Diencephalon (tissue), 1 donor: ENCODE measurements at places on chromosomes 6 and 20. TPM values are rescaled to one million over a fixed set of nuclear protein-coding genes. Genes with fewer than 3 reads are reported as not detected.

PNPLA1 gene
- not detected for total RNA-seq

PCK1 gene
- not detected for total RNA-seq

CLPSL1 gene
- not detected for total RNA-seq

IMPG1 gene
- total RNA-seq = not detected

WFDC12 gene
- total RNA-seq = not detected

GABBR1 gene
- 175 TPM for total RNA-seq

ITCH gene
- total RNA-seq = 69.7 TPM

OPRL1 gene
- total RNA-seq = 33.4 TPM

PPP1R3G gene
- 3.7 TPM for total RNA-seq

RAET1G gene
- total RNA-seq = not detected

OR12D3 gene
- total RNA-seq = not detected

ARG1 gene
- total RNA-seq = 0.69 TPM

SLC17A1 gene
- not detected for total RNA-seq

ZNF334 gene
- 16.1 TPM for total RNA-seq

CASS4 gene
- total RNA-seq = 0.69 TPM

LTB gene
- total RNA-seq = 0.46 TPM

MAS1 gene
- under 0.01 TPM for total RNA-seq

XKR7 gene
- 10.1 TPM for total RNA-seq

SPATA25 gene
- total RNA-seq = 1.6 TPM

EPB41L1 gene
- total RNA-seq = 133 TPM

SIRPG gene
- not detected for total RNA-seq

PDE7B gene
- total RNA-seq = 27.5 TPM

RNF39 gene
- not detected for total RNA-seq
